ENCODE measurements at places on chromosomes 7 and 10.

DNA sequence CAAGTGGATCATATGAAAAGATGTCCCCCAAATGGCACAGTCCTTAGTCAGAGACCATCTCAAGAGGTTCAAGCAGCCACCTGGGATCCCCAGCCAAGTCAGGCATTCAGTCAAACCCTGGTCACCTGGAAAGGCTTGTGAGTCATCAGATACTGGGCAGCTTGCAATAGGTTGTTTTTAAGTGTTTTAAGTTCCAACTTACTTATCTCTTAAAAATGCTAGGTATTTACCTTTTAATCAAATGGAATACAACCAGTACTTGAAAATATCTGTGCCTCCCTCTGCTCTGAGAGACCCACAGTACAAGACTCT lies 262.2 kb downstream of the WDR11 start:
- no peak for DNase-seq

- no peak for DNase-seq
These were observed 407.5 kb upstream of the AUTS2 start for GRCh38 chr7:69190763-69191162.

DNA sequence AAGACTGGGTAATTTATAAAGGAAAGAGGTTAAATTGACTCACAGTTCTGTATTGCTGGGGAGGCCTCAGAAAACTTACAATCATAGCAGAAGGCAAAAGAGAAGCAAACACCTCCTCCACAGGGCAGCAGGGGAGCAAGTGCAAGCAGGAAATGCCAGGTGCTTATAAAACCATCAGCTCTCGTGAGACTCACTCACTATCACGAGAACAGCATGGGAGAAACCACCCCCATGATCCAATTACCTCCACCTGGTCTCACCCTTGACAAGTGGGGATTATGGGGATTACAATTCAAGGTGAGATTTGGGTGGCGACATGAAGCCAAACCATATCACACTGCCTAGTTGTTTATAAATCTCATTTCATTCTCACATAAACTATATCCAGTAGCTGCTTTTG lies 28.0 kb upstream of the CPN1 start:
- no peak for DNase-seq

- no peak for DNase-seq
These were observed 150.8 kb downstream of the FAM107B start for GRCh38 chr10:14623931-14624330.

GRCh38 chr10:93436591-93437085 lies 45.5 kb downstream of the MYOF start:
- no peak for DNase-seq

DNA sequence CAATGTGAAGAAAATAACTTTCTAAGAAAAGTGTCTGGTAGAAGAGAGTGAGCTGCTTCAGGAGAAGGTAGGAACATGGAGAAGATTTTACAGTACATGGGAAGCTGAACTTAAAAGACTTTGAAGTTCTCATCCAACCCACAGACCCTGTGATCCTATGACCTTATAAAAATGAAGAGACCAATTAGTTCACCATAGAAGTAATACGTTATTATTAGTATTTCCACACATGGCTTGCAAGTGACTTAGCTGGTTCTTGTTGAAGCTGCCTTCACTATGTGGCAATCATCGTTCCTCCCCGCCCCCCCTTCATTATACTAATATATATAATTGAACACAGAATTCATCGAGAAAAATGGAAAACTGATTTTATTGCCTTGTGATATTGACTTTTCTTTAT lies 129.1 kb downstream of the SND1 start:
- DNase-seq: no peak

GRCh38 chr10:125172694-125173093 lies 12.3 kb upstream of the CTBP2 start:
- DNase-seq: no peak

- no peak for DNase-seq
These were observed 241.6 kb downstream of the NSUN6 start for GRCh38 chr10:18409599-18410397.

GRCh38 chr7:130242198-130243014 lies 24.3 kb upstream of the CPA2 start:
- peak; percentile 17 for DNase-seq

DNA sequence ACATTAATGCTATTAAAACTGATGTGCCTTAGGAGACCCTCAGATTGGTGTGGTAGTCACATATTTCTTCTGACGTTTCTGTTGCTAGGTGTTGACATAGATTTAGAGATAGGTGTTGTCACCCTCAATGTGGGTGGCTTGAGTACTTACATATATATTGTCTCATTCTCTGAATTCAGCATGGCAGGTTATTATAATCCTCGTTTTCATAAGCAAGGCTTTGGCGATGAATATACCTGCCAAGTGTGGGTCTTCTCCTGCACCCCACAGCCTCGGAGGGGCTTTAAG lies 7.0 kb downstream of the FBH1 start:
- no peak for DNase-seq

GRCh38 chr10:73983096-73984047 lies 14.5 kb upstream of the VCL start:
- DNase-seq: no peak

- DNase-seq: no peak
These were observed 53.2 kb upstream of the CUX1 start for GRCh38 chr7:101764221-101764620.

- DNase-seq: no peak
These were observed 133.4 kb downstream of the PRKCQ start for GRCh38 chr10:6446711-6447110.

- DNase-seq: no peak
These were observed 297.6 kb upstream of the PLXDC2 start for GRCh38 chr10:19518632-19519031.

- DNase-seq: no peak
These were observed 2.2 kb upstream of the CCNJ start for GRCh38 chr10:96041146-96041545.

DNA sequence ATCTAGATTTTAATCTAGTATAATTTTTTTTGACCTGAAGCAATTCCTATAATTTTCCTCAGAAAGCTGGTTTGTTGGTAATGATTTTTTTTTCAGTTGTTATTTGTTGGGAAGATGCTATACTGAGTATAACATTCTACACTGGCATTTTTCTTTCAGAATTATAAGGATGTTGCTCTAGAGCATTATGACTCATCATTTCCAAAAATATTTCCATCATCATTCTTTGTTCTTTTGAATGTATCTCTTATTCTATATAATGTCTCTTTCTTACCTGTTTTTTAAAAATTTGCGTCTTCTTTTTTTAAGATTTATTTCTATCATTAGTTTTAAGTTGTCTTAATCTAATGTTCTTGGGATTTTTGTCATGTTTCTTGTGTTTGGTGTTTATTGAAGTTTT lies 356.5 kb upstream of the KCND2 start:
- no peak for DNase-seq

- DNase-seq: no peak
These were observed 43.9 kb upstream of the DNAJB6 start for GRCh38 chr7:157292770-157293412.

GRCh38 chr7:90917539-90917938 lies 321.4 kb downstream of the CDK14 start:
- DNase-seq: no peak

DNA sequence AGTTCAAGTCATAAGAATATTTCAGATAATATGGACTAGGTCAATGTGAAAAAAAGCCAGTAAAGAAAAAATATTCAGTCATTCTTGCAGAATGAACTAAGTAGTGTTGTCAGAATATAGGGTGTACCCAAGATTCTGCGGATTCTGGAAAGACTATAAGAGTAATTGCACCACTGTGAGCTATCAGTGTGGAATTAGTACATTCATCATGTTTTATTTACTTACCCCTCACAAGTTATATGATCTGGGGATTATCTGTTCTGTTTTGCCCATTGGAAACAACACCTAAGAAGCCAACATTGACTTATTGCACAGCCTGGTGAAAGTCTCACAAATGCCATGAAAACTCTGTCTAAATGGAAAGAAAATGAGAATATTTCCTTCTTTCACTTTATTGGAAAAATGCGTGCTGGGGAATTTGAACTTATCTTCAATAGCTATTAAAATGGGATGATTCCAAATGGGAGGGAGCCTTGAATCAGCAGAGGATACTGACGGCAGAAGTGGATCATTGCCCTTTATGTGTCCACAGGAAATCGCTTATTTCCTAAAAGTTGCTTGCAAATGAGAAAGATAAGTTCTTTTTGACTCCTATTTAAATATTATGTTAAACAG lies 563.3 kb upstream of the POM121L12 start:
- DNase-seq: no peak

- DNase-seq: no peak
These were observed 223.5 kb downstream of the SNX13 start for GRCh38 chr7:17716816-17717215.

DNA sequence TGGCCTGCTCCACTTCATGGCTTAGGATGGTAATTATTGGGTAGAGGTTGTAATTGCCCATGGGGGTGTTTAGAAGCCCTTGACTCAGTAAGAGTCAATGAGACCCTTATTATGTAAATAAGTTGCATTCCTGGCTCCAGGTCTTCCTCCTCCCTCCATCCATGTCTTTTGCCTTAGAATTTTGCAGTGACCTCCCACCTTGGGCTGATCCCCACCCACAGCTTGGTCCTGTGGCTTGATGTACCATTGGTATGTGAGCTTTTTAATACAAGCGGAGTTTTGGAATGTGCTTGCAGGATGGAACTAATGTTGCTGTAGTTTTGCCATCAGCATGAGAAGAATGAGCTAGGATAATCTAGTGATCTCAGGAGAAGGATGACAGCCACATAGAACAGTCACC lies 73.2 kb upstream of the DGKI start:
- DNase-seq: no peak

DNA sequence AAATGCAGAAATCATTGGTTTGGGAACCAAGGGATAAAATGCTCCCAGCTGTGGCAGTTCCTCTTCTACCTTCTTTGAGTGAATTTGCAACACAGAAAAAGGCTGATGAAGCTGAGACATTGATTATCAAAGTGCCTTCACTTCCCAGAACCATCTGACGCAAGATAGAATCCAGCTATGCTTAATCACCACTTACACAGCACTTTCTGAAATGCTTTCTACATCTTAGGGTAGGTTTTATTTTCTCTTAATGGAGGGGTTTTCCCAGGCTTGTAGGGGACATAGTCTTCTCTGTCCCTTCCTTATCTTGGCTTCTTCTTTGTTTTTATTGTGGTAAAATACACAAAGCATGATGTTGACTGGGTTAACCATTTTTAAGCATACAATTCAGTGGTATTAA lies 332.6 kb upstream of the ZNF32 start:
- no peak for DNase-seq

DNA sequence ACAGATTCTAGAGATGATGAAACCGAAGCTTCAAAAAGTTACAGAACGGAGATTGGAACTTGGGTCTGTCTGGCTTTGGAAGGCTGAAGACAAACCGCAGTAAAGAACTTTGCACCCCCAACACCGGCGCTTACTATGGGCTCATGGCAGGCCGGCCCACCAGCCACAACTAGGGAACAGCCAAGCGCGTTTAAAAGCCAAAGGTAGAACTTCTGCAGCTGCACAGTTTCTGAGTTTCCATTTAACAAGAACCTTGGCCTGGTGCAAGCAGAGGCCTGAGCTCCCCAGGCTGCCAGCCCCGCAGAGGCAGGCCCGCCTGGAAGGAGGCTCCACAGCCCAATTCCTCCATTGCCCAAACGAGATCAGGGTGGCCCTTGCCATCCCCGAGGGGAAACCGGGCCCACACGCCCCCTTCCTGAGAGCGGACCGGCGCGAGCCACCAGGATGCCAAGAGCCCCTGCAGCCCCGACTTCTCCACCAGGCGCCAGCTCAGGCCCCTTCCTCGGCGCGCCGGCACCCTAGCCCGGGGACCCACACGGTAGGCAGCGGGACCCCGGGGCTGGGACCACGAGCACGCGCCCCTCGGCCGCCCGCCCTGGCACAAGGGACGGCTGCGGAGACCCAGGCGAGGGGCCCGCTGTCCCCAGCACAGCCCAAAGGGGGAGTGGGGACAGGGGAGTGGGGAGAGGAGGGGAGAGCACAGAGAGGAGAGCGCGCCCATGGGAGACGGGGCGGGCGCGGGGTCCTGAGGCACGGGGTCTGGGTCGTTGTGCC lies 566 bp downstream of the MAD1L1 start:
- no peak for DNase-seq

GRCh38 chr7:143456992-143457793 lies 13.9 kb downstream of the TAS2R60 start:
- no peak for DNase-seq

DNA sequence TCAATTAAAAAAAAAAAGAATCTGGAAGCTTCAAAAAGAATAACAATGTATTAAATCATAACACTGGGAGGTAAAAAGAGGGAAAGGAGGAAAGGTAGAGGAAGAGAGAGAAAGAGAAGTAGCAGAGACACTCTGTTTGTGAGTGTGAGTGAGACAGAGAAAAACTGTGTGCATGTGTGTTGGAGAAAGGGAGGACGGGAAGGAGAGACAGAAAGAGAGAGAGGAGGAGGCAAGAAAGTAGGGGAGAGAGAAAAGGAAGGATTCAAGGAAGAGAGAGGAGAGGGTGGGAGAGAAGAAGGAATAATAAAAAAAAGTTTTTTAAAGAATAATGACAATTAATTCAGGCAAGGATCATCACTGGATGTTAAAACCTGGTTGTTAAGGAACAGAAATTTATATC lies 77.9 kb downstream of the RNLS start:
- no peak for DNase-seq

- DNase-seq: no peak
These were observed 78.6 kb downstream of the SORCS1 start for GRCh38 chr10:107085665-107086525.

DNA sequence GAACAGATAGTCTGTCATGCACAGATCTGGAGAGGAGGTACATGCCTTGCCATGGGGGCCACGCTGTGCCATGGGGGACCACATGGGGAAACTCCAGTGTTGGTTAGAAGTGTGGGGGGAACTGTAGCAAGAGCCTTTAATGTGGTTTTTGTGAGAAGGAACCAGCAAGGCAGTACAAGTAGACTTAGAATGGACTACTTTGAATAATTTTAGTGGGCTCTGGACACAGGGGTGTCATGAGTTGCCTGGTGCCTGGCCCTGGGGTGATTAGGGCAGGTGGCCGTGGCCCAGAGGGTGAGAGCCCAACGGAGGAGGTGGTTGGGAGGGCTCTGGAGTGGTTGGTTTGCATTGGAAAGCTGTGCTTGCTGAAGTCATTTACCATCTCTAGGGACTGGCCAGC lies 77.2 kb downstream of the CXCL12 start:
- DNase-seq: no peak

- DNase-seq: no peak
These were observed 36.3 kb upstream of the ANTXRL start for GRCh38 chr10:46250481-46250880.

DNA sequence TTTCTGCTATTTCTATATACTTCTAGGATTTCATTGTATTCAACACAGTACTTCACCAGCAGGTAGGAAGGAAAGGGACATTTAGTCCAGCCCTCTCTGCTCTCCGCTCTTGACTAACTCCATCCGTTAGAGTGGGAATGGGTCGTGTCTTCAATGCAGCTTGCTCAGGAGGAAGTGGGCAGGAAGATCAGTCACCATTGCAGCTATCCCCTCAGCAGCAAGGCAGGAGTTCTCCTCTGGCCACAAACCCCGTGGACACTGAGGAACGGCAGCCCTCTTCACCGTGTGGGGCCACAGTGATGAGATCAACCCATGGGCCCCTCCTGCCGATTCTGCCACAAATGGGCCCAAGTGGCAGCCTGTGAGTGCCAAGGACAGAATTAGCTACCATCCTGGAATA lies 30.2 kb upstream of the IKZF1 start:
- no peak for DNase-seq
